ENCODE measurements at places on chromosomes 7 and 10.
A peak's percentile ranks its signal among the peaks of the same experiment; 100 is the strongest.

DNA sequence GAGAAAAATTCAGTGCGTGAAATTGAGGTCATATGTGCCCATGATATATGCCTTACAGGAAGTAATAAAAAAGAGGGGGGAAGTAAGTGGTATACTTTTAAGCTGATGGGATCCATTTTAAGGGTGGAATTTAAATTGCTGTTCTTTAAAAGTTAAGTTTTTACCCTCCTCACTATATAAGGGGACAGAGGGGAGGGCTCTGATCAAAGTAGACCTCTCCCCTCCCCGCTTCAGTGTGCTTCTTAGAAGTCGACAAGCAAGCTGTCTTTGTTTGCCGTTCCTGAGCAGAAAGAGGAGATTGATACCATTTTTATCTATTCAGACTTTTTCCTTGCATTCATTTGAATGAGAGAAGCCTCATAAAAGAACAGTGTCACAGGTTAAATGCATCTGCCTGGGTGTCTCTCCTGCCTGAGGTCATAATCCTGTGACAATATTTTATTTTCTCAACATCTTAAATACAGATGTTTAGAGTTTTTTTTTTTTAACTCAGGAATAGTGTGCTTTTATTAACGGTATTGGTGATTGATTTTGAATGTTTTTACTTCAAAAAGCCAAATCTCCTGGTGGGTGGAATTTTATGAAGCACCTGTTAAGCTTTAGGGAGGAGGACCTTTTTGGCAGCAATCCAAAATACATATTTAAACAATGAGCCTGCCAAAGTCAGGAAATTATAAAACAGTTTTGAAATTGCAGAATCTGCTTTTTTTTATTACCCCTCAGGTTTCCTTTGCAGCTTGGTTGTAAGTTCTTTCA is 141.7 kb downstream of the KAT6B start:
- no peak for DNase-seq

DNA sequence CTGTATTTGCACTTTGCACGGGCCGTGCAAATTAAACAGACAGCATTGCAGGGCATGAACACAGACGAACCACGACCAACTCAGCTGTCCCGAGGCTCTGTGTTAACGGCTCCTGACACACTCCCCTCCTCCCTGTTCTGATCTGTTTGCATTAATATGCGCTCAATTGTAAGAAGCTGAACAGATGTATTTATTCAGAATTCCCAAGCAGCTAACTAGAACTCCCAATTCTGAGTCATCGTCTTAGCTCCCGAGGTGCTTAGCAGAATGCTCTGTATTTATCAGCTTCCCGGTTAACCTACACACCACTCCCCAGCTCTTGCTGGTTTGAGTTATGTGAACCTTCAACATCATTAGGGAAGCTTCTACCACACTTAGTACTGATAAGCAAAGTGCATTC is 286.4 kb downstream of the PTPRN2 start:
- DNase-seq, result no peak

DNA sequence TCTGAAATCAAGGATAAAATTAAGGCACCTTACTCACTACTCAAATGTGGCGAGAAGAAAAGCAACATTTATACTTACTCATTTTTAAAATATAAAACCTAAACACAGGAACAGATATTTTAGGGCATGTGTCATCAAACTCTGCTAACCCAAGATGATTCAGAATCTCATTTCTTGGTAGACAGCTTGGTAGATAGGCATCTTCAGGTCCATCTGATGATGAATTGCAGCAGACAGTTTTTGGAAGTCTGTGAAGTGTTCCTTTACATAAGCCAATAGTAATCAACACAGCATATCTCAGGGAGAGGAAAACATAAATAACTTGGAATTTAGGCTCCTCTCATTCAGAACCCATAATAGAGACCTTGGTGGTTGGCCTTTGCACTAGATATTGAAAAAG is 3.4 kb downstream of the HIPK2 start:
- no peak for DNase-seq

- no peak for DNase-seq
These were observed 1378.7 kb downstream of the XPNPEP1 start for GRCh38 chr10:108544500-108545120.

- peak; percentile 82 for DNase-seq
These were observed at the start of gene MET for GRCh38 chr7:116671681-116672595. MET (plus strand) TSS chr7:116672196; CDS start chr7:116699085, 26,889 bp downstream.

DNA sequence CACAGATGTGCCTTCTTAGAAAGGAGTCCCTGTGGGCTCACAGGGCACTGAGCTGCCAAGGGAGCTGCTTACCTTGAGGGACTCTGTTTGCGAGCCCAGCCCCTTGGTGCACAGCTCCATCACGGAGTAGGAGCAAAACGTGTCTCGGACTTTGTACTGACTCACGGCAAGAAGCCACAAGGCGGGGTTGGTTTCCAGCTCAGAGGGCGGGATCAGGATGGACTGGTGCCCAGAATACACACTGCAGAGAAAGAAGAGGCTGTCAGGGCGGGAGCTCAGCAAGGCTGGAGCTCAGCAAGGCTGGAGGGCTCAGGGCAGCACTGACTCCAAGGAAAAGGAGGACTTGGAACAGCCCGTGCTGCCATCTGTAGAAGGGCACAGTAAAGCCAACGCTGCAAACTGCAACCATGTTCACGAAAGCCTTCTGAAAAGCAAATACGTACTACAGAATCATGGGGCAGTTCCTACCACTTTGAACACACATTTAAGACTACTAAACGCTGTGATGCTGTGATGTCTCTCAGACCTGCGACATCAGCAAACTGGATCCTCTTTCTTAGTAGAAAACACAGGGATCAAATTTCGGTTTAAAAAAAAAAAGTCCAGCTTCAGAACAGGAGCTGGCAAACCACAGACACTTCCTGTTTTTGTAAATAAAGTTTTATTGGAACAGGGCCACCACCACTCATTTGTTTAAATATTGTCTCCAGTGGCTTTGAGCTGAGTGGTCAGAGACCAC is 194.3 kb downstream of the ZMYND11 start:
- DNase-seq, result no peak

DNA sequence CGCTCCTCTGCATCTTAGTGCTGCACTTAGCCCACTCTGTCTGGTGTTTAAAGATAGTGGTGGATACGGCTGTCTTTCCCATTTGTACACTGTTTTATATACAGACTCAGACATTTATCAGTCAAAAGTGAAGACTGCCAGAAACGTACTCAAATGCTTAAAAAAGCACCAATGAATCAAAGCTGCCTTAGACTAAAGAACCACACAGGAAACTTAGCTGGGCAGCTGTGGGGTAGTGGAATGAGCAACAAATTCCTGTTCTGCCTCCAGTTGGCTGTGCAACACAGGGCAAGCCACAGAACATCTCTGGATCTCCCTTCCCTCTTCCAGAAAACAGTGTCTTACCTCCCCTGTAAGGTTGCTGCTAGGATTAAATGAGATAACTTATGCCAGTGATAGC is 76.0 kb downstream of the ATXN7L1 start:
- DNase-seq, result no peak

- DNase-seq, result no peak
These were observed 18.5 kb upstream of the GPAM start for GRCh38 chr10:112202076-112202475.

- DNase-seq, result no peak
These were observed 90.8 kb downstream of the CREM start for GRCh38 chr10:35217455-35217854.

GRCh38 chr10:9965341-9965740 is 1052.3 kb upstream of the CELF2 start:
- DNase-seq, result no peak

GRCh38 chr10:13705526-13706174 is 118.9 kb downstream of the PRPF18 start:
- no peak for DNase-seq

DNA sequence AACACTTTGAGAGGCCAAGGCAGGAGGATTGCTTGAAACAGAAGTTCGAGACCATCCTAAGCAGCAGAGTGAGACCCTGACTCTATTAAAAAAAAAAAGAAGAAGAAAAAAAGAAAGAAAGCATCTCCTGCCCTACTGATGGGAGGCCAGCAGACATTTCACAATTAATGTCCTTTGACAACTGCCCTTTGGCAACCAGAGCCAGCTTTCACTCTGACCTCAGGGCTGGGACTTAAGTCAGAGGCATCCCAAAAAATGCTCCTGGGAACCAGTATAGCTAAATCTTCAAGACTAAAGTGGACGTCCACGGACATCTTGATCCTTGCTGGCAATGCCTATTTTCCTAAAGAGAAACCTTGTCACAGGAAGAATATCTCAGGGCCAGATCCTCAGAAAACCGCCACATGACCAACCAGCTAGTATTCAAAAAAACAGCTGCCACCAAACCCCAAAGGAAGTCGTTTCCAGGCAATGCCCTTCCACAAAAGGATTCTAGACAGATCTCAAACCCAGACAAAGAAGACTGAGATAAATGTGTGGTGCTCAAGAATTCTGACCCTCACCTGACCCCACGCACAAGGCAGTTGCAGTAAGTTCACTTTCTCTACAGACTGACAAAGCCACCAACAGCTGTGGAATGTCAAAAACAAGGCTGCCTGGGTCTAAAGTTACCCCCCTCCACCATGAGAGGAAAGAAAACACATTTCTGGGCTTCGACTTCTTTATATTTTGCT is 18.4 kb downstream of the GFRA1 start:
- DNase-seq, result no peak
